Mammary epithelial cell (primary cell): ENCODE measurements at places on chromosomes 6 and 20.
A peak's percentile ranks its signal among the peaks of the same experiment; 100 is the strongest.

GRCh38 chr6:4806337-4806725 is 30.1 kb downstream of the CDYL start:
- DNase-seq, result no peak

DNA sequence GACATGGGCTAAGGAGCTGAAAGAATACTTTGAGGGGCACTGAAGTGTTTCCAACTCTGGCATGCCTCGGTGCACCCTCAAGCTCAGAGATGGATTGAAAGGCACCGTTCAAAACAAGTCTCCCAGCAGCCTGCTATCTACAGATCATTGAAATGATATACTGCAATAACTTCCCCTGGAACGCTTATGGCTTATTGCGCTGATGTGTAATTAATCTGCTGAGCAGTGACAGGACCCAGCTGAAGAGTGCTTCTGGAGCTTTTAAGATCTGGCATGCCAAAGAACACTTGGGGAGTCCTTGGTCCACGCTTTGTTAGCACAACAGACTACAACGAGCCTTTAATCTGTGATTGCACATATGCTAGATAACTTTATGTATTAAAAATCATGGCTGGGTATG is 708.2 kb downstream of the PRKN start:
- DNase-seq, result no peak

GRCh38 chr6:82573254-82573972 is 209.8 kb downstream of the TPBG start:
- no peak for DNase-seq

DNA sequence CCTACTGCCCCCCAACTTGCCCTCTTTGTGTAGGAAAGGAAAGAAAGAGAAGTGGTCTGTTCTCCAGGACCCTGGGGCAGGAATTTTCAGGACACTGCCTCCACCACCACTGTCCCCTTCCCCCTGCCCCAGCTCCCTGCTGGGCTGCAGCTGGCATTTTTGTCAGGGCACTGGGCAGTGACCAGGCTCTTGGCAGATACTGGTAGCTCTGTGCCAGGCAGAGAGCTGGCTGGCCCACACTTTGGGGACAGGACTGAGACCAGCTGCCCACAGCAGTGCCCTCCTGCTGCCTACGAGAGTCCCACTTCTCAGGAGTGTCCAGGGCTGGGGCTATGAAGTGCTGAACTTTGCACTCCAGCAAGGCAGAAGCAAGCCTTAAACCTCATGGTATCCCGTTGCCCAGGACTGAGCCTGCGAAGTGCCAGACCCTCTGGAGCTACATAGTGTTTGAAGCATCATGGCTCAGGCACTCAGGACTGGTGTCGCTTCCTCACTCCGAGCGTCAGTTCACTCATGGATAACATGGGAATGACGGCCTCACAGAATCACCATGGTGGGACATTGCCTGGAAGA is 19.3 kb downstream of the SLC13A3 start:
- DNase-seq, result no peak

- no peak for DNase-seq
These were observed 54.1 kb downstream of the ZNF217 start for GRCh38 chr20:53539516-53539915.

DNA sequence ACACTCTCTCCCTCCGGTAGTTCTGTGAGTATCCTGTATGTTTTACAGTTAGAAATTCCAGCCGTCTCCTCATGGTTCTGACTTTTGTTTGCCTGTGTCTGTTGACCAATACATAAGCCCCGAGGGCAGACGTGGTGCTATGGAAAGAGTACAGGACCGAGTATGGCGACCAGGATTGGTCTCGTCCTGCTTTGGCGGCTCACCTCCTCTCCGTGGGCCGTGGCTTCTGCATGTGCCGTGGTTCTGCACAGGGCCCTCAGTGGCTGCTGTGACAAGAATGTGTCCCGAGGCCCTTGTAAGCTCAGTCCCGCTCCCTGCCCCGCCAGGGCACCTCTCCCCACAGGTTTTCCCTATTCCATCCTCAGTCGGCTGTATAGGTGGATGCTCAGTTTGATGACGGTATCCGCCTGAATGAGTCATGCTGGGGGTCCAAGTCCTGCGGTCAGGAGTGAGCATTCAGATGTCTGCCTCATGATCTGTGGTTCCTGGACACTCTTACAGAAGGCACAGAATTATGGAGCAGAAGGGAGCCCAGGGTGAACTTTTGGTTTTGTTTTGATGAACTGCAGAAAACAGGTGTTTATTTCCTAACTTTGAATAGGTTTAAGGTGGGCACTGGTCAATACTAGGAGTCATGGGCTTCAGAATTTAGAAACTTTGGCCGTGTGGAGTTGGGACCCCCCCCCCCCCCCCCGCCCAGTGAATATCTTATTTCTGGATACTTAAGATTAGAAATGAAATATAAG is 1.2 kb downstream of the ARFGAP1 start:
- DNase-seq, result peak; percentile 77

- DNase-seq, result no peak
These were observed 24.1 kb upstream of the RPS6KA2 start for GRCh38 chr6:166650824-166651807.

DNA sequence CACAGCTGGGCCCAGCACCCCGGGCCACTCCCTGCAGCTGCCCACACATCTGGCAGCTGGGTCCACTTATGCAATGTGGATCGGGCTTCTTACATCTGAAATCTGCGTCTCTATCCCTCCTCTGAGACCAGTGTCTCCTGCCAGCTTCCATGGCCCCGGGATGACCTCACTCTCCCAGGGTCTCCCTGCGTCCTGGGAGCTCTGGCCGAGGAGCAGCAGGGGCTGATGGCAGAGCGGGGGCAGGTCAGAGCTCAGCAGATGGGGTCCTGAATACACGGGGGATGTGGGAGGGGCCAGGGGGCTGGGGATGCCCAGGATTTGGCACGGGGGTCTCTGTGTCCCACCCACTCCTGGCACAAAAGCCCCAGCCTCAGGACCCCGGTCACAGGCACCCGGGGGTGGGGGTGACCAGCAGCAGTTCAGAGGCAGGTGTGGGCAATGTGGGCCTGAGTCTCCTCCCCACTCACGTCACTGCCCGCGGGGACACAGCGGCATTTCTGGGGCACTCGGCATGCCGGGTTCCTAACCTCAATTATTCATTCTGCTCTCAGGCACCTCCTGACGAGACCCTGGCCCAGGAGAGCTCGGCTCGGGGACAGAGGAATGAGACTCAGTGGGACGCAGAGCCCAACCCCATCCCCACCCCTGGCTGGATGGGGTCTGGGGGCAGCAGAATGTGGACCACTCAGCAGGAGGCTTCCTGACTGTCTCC is 16.4 kb downstream of the CHRNA4 start:
- DNase-seq, result no peak

- DNase-seq, result no peak
These were observed 338.4 kb downstream of the PRL start for GRCh38 chr6:21958428-21958827.

GRCh38 chr6:16840725-16841124 is 79.5 kb upstream of the ATXN1 start:
- DNase-seq, result no peak

GRCh38 chr6:44497807-44498206 is 110.3 kb downstream of the CDC5L start:
- no peak for DNase-seq

- DNase-seq, result no peak
These were observed 1.4 kb upstream of the RNASET2 start for GRCh38 chr6:166957805-166958076.

GRCh38 chr20:4885877-4886276 is 115.4 kb downstream of the SLC23A2 start:
- DNase-seq, result no peak

- no peak for DNase-seq
These were observed 187.7 kb downstream of the ASCC3 start for GRCh38 chr6:100693249-100693927.

DNA sequence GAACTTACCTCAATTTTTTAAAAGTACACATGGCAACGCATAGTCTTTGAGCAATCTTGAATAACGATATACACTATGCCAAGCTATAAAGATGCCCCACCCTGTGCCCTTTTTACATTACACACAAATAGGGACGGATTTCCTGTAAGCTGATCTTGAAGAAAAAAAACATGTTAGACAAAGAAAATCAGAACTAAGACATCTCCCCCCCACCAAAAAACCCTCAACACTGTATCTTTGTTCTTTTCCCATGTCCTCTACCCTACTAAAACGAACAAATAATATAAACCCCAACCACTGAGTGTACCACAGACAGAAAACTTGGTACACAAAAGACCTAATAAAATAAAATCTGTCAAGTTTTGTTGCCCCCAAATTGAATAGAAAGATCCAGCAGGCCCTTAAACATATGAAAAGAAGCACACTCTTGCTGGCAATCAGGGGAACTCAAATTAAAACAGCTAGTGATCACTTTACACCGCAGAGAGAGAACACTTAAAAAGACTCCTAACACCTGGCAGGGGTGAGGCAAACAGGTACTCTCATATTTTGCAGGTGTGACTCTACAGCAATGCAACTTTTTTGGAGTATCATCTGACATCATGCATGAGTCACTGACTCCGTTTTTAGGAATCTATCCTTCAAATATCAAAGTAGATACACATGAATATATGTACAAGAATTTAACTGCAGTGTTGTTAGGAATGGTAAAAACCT is 29.6 kb downstream of the BACH2 start:
- DNase-seq, result peak; percentile 30

- no peak for DNase-seq
These were observed 179.7 kb upstream of the CDH4 start for GRCh38 chr20:61072398-61072797.

GRCh38 chr6:6390849-6391602 is 70.6 kb upstream of the F13A1 start:
- no peak for DNase-seq

- DNase-seq, result no peak
These were observed 6.0 kb upstream of the BPIFA1 start for GRCh38 chr20:33229843-33230242.

GRCh38 chr6:155165029-155165710 is 98.6 kb upstream of the CLDN20 start:
- no peak for DNase-seq

- DNase-seq, result peak; percentile 80
These were observed 53.4 kb downstream of the TRAF3IP2 start for GRCh38 chr6:111552241-111552744.

DNA sequence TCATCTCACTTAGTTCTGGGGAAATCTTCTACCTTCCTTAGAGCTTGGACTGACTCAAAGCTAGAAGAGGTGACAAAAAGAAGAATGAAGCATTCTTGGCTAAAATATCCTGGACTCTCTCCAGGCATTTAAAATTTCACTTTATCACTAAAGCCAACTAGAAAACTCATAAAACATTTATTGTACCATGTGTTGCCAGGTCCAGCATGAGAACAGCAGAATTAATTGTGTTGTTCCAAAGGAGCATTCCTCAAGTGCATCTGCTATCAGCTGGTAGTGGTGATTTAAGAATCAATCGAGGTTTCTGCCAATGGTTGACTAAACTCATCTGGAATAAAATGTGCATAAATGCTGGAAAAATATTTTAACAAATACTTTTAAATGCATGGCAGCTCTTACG is 147.3 kb upstream of the SSTR4 start:
- no peak for DNase-seq

GRCh38 chr6:79777713-79778579 is 146.8 kb downstream of the SH3BGRL2 start:
- peak; percentile 70 for DNase-seq

DNA sequence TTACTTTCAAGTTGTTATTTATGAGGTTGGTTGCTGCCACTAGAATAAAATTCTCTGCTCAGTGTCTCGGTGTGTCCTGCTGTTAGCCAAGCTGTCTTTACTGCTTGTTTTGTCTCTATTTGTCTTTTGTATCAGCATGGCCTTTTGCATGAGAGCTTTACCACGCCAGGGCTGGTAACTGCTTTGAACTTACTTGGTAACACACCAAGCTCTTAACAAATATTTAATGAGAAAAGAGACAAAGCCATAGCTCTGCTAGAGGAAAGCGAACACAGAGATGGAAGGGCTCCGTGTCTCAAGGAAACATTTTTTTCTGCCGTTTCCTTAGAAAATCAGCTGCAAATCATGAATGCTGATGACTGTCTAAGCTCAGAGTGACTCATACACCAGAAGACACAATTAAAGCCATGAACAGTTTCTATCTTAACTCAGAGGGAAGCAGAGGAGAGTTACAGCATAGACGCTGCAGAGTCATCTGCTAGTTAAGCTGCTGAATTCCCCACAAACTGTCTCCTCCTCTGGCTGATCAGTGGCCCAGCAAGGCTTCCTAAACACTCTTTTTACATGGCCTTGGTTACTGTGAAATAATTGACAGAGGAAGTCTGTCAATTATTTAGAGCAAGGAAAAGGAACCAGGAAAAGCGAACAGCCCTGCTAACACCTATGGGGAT is 44.8 kb downstream of the AGPAT4 start:
- DNase-seq, result peak; percentile 62
